Non-pigmented ciliary epithelial cell (primary cell): ENCODE measurements at places on chromosomes 1 and 21.

DNA sequence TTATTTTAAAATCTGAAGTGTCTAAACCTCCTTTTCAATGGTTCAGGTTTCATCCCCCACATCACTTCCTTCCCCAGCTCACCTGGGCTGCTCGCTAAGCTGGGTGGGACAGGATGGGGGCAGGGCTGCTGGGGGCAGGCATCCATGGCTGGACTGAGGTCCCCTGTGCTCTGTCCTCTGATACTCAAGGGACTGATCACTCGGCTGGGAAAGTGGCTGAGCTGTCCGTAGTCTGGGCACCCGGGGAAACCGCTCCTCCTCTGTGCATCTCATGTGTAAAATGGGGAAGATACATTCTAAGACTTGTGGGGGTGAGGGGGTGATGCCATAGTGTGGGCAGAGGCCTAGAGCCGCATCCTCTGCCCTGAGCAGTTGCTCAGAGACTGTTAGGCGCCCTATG lies 411.2 kb downstream of the MATN1 start:
- DNase-seq, result no peak

DNA sequence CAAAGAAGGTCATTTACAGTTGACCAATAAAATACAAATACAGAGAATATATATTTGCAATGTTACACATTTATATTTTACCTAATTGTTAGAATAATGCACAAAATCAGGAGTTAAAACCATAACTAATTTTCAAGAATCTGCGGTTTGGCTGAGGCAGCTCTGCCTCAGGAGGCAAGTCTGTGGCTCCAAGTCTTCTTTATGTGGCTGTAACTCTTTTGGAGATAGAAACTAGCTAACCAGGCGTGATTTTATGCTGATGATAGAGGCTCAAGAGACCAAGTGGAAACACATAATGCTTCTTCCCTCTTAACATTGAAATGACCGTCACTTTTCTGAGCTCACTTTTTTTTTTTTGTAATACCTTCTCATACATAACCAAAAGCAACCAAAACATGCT lies 744.7 kb upstream of the CXADR start:
- DNase-seq, result no peak

GRCh38 chr1:226443439-226443838 lies 35.5 kb upstream of the PARP1 start:
- peak; percentile 36 for DNase-seq

GRCh38 chr1:14961661-14962267 lies 191.8 kb upstream of the TMEM51 start:
- DNase-seq, result no peak

- DNase-seq, result no peak
These were observed 26.6 kb downstream of the CAPZA1 start for GRCh38 chr1:112646225-112646624.
